Sigmoid colon (tissue), 7 donors: ENCODE measurements at places on chromosomes 2 and 18.

DNA sequence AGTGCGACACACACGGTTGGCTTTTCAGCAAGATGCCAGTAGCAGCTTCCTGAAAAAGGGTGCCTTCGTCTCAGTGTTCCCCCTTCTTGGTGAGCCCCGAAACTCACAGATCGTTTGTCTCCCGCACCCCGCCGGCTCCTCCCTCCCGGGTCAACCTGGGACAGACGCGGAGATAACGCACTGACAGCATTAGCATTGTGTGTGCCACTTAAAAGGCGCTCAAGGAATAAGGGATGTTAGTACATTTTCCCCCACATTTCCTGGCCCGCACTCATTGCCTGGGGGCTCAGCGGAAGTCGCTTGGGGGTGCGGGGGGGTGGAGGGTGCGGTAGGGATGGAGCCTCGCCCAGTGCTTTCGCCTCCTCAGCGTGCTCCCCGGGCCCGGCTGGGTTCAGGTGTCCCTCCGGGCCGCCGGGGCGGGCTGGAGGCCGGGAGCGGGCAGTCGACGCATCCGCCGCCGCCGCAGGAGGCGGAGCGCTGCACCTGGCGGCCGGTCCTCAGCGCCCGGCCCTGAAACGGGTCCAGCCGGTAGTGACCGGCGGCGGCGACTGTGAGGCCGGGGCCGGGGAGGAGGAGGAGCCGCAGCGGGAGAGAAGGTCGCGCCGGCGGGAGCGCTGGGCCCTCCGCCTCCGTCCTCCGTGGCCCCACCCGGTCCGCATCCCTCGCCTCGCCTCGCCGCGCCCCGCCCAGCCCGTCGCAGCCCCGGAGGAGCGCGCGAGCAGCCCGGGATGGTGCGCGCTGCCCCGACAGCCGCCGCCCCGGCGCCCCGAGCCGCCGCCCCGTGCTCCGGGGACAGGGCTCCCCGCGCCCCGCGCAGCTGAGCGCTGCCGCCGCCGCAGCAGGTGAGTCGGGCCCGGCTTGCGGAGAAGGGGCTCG, at the start of gene MFSD6:
Gene MFSD6, plus strand, starts transcription at position 694 of the 876 bp plus-strand sequence. CDS start 27,675 bp downstream, outside the sequence.
- no peaks in the 10 kb centered on the region for H3K36me3 ChIP-seq
- H3K4me3 ChIP-seq = peak within 1 kb of the TSS; percentile 98
- H3K27me3 ChIP-seq = no peaks in the 10 kb centered on the region

DNA sequence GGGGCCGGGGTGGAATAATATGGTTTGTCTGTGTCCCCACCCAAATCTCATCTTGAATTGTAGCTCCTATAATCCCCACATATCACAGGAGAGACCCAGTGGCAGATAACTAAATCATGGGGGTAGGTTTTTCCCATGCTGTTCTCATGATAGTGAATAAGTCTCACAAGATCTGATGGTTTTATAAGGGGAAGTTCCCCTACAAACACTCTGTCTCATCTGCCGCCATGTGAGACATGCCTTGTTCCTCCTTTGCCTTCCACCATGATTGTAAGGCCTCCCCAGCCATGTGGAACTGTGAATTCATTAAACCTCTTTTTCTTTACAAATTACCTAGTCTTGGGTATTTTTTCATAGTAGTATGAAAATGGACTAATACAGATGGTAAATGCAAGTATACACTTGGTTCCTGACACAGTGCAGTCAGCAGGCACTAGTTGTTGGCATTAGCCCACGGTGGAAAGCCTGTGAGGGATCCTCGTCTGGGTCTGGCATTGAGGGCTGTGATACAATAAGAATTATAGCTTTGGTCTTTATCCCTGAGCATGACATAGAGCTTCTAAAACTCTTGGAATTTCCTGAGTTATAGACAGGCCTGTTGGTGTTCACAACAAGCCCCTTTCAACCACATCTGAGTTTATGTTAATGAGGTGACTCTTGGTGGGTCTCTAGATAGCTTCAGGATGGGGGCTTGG, 135.8 kb downstream of the CABLES1 start:
- no peaks in the 10 kb centered on the region for H3K36me3 ChIP-seq
- no peaks in the 10 kb centered on the region for H3K4me1 ChIP-seq
- no peak overlapping the region for H3K27ac ChIP-seq
- DNase-seq = no peak
- no peak overlapping the region for H3K4me3 ChIP-seq
- no peaks in the 10 kb centered on the region for H3K27me3 ChIP-seq

DNA sequence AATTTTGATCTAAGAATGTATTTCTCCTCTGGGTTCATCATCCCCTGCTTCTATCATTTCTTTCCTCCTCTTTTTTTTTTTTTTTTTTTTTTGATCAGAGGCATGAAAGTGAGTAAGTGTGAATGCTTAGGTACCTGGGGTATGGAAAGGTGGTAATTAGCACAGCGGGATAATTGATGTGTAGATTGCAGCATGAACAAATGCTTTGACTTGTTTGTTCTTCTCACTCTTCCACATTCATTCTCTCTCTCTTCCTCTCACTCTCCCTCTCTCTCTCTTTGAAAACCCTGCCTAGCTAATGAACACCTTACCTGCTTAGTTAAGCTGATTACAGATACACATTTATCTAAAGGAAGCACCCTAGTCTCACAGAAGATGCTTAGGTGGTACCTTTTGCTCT, 74.7 kb downstream of the ZEB2 start:
- H3K36me3 ChIP-seq = no peaks in the 10 kb centered on the region
- no peaks in the 10 kb centered on the region for H3K27me3 ChIP-seq
- no peak overlapping the region for H3K4me3 ChIP-seq
- H3K27ac ChIP-seq = no peak overlapping the region

- no peak overlapping the region for H3K27ac ChIP-seq
- no peaks in the 10 kb centered on the region for H3K4me1 ChIP-seq
- H3K27me3 ChIP-seq = no peaks in the 10 kb centered on the region
- no peak overlapping the region for H3K4me3 ChIP-seq
- no peak for DNase-seq
Observed at GRCh38 chr2:121897335-121897970, 142.0 kb downstream of the TSN start.

DNA sequence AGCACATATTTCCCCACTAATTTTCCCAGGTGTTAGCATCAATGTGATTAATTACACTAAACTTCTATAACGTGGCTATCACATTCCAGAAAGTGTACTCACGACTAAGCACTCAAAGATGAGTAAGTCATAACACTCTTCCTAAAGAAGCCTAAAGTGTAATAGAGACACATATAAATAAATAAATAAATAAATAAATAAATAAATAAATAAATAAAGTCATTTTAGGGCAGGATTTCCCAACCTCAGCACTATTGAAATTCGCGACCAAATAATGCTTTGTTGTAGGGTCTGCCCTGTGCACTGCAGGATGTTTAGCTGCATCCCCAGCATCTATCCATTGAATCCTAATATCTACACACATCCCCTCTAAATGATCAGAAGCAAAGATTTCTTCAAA, 390.9 kb downstream of the CDH7 start:
- no peak overlapping the region for H3K27ac ChIP-seq
- H3K4me3 ChIP-seq = no peak overlapping the region
- H3K36me3 ChIP-seq = no peaks in the 10 kb centered on the region
- no peaks in the 10 kb centered on the region for H3K4me1 ChIP-seq
- DNase-seq = no peak

DNA sequence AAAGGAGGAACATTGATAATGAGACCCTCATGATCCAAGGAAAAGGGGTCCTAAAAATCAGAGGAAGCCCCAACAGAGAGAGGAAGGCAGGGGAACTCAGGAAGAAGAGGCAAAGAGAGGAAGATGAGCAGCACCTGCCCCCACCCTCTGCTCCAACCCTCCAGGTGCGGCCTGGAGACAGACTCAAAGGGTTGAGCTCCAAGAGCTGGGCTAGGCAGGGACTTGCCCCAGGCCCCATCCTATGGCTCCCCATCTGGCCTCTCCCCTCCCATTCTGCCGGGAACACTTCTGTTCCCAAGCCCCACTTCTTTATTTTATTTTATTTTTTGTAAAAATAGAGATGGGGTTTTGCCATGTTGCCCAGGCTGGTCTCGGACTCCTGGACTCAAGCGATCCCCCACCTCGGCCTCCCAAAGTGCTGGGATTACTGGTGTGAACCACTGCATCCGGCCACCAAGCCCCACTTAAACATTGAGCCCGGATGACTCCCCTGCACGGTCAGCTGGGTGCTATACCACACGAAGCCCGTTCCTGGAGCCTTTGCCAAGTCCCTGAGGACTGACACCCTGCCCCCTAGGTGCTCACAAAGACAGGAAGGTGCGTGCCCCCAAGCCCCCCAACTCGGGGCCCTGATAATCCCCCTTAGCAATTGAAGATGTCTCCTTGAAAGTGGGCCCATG, 3.8 kb upstream of the GPR55 start:
- H3K27me3 ChIP-seq = no peaks in the 10 kb centered on the region
- no peak overlapping the region for H3K4me3 ChIP-seq
- peak; percentile 61 for DNase-seq
- no peaks in the 10 kb centered on the region for H3K4me1 ChIP-seq
